Femur (tissue), 1 donor: ENCODE measurements at places on chromosomes 4 and X.
A peak's percentile ranks its signal among the peaks of the same experiment; 100 is the strongest.

DNA sequence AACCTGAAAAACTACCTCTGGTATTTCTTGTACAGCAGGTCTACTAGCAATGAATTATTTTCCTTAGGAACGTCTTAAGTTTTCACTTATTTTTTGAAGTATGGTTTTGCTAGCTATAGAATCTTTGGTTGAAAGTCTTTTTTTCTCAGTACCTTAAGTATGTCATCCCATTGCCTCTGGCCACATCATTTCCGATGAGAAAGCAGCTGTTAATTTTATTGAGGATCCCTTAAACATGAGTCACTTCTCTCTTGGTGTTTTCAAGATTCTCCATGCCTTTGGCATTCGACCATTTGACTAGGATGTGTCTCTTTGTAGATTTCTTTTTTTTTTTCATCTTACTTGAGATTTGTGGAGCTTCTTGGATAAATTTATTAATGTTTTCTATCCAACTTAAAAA lies 803.8 kb upstream of the AMOT start:
- DNase-seq, result no peak

DNA sequence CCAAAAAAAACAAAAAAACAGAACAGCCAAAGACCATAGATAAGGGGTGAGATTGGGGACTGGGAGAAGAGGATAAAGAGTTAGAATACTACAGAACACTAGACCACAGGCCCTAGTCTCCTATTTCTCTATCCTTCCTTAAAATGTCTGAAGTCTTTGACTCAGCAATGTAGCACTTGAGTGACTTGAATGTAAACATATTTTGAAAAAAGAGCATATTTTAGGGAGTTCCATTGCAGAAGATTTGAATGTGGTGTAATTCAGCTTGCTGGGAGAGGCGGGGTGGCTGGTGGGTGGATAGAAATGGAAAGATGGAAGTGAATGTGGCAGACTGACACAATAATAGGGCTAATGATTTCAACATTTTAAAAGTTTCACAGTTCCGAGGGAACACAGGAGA lies 144.9 kb downstream of the CHIC2 start:
- DNase-seq, result no peak

GRCh38 chr4:182111586-182111985 lies 131.6 kb upstream of the TENM3 start:
- DNase-seq, result no peak

- DNase-seq, result no peak
These were observed 195.5 kb downstream of the RELL1 start for GRCh38 chr4:37490391-37491347.

DNA sequence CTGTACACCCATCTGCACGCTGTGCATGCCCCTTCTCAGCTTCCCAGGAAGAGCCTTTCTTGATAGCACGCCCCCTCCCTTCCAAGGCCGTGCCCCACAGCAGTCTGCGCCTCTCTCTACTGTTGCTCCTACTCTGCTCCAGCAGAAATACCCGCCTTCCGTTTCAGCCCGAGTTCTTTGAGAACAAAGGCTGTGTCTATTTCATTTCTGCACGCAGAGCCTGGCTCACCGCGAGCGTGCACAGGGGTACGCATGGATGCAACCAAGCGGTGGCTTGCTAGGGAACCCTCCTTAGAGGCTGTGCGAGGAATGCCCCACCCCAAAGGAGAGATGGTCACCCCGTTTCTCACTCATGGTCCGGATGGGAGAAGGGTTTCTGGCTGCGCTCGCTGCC lies 485 bp downstream of the AADAT start:
- DNase-seq, result peak; percentile 46

- DNase-seq, result peak; percentile 28
These were observed 116.7 kb upstream of the TMEM164 start for GRCh38 chrX:109886122-109886761.

DNA sequence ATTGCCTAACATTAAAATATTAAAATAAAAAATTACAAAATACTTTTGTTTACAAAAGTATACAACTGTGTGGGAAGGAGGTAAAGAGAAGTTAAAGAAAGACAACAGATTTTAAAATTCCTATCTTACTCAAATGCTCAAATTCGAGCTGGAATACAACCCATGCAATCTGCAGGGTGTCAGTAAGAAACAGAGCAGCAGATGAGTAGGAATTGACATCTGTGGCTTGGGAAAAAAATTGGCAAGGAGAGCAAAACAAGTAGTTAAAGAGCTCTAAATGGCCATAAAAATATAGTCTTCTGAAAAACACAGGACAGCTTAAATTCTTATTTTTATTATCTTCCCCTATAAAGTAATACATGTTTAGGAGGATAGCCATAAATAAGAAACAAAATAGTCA lies 1609.0 kb upstream of the AGA start:
- DNase-seq, result no peak

DNA sequence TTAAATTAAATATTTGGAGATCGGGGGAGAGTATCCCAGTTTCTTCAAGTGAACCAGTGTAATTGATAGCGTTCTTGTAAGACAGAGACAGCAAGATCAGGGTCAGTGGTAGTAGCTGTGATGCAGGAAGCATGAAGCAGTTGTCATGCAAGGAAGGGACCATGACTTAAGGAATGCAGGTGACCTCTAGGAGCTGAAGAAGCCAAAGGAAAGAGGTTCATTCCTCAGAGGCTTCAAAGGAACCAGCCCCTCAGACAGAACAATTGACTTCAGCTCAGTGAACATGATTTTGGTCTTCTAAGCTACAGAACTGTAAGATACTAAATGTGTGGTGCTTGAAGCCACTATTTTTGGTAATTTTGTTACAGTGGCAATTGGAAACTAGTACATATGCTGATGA lies 51.6 kb downstream of the GLRB start:
- no peak for DNase-seq

GRCh38 chr4:107951551-107951950 lies 20.2 kb downstream of the CYP2U1 start:
- no peak for DNase-seq

- no peak for DNase-seq
These were observed 19.0 kb upstream of the GLUD2 start for GRCh38 chrX:121028419-121028818.

GRCh38 chr4:36237366-36238313 lies 6.7 kb downstream of the ARAP2 start:
- no peak for DNase-seq

DNA sequence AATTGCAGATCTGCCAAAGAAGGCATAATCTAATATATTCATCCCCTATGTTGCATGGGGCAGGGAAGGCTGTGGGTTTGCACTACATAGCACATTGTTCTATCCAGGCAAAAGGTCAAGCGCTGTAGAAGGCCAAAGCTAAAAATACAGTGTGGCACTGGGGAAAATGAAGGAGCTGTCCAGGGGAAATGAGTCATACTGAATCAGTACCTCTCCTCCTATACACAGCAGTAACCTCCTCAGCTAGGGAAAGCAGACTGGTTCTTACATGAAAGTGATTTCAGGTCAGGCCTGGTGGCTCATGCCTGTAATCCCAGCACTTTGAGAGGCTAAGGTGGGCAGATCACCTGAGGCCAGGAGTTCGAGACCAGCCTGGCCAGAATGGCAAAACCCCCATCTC lies 31.0 kb upstream of the SLC25A4 start:
- peak; percentile 64 for DNase-seq

- no peak for DNase-seq
These were observed 1083.5 kb downstream of the PCDH7 start for GRCh38 chr4:31803526-31804195.

- DNase-seq, result no peak
These were observed 3.4 kb downstream of the CLCN4 start for GRCh38 chrX:10160211-10160610.

DNA sequence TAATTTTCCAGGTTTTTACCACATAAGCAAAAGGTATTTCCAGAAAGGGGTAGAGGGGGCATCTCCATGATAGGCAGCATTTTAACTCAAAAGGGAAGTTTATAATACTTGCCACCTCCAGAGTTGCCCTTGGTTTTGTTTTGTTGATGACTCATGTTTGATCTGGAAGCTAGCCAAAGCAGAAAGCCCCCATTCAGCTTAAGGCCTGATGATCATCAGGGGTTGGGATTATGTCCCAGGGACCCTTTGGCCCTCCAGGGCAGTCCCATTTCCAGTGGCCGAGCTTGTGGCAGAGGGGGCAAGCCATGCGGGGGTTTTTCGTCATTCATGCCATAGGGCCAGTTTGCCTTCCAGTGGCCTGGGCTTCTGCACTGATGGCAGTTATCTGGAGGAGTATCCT lies 143.0 kb upstream of the PLAC1 start:
- DNase-seq, result no peak

- DNase-seq, result no peak
These were observed 120.6 kb upstream of the MBNL3 start for GRCh38 chrX:132609362-132609848.

DNA sequence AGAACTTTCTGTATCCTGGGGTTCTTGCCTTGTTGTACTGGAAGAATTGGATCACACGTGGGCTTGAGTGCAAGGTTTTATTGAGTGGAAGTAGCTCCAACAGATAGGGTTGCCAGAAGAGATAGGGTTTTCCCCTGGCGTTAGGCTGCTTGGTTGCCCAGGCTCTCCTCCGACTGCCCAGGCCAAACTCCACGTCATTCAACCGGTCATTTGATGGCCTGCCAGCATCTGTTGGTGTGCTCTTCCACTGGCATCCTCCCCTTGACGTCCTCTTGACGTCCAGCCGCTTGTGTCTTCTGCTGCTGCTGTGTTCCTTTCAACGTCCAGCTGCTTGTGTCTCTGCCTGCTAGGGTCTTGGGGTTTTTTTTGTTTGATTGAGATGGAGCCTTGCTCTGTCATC lies 340.3 kb upstream of the ZCCHC13 start:
- DNase-seq, result no peak

DNA sequence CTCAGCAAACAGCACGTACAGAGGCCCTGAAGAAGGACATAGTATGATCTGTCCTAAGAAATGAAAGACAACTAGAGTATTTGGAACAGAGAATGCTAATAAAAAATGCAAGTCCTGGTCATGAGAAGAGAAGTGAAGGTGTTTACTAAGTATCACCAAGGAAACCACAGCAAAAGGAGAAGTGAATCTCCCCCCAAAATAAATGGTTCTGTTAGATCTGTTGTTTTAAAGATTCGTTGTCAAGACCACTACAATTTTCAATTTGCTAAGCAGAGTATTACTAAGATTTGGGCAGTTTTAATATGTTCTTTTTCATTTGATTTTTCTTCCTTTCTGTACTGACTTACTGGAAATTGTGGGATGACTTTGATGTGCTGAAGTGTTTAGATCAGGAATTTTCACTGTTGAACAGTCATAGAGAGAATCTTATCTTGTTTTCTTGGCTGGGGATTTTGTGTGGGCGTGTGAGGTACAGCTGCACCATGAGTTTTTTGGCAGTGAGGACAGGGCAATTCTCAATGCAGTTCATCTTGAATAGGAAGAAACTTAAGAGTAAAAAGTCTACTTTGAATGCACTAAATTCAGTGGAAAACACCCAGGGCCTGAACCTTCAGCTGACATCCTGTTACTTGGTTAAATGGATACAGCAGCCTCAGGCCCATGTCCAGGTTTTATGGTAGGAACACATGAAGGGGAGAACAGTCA lies 132.2 kb downstream of the STIM2 start:
- DNase-seq, result peak; percentile 55

DNA sequence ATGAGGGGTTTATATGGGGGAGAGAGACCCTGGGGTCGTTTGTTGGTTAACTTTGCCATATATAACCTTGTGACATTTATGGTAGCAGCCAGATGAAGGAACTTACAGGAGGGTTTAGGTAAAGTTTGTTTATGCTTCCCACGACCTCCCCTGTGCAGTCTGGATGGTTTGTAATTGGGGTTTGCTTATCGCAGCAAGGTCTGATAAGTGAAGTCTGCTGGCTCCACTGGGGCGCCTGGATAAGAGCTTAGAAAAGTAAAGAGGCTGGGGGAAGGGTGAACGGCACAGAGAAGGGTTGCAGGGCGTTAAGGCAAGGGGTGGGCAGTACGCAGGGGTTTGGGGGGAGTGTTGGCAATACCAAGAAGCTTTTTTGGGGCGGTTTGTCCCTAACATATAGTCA lies 98.7 kb downstream of the KDM6A start:
- no peak for DNase-seq

DNA sequence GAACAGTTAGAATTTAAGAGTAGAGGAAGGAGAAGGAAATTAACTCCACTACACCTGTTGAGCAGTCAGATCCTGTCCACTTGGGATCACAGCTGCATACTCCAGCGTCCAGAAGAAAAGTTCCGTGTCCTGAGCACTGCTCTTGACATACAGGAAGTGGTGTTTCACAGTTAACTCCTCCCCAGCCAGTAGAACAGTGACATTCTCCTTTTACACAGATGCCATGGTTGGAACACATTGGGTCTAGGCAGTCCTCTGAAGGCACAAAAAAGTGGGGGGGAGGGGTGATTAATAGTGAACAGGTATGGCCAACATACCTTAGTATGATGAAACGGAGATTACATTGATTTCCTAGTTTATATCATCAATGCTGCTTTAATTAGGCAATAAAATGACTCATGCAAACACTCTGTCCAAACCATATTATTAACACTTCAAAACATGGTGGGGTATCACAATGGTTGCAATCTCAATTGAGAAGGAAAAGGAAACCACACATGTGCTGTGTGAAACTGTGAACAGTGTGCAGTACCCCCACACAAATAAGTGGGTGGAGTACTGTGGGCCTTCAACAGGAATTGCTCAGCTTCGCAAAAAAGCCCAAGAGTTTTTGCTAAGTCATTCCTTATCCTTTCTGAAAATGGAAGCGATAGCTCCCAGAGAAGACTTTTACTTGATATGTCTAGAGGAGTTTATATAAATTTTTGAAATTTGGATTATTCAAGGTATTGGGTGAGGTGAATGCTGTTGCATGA lies 295.6 kb downstream of the SH2D1A start:
- no peak for DNase-seq

DNA sequence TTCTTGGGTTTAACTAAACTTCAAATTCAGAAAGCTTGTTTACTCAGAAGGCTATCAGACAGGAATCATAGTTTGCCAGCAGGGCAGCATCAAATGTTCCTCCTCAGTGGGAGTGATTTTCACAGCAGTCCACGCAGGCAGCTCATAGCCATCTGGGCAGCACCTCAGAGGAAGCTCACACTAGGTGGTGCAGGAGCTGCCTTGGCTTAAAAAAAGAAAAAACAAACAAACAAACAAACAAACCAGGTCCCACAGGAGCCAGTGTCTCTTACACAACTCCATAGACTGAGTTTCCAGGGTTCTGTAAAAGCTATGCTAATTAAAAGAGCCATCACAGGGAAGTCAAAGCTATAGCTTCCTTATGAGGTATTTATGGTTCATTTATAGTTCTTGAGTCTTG lies 10.5 kb upstream of the KLHL5 start:
- no peak for DNase-seq

DNA sequence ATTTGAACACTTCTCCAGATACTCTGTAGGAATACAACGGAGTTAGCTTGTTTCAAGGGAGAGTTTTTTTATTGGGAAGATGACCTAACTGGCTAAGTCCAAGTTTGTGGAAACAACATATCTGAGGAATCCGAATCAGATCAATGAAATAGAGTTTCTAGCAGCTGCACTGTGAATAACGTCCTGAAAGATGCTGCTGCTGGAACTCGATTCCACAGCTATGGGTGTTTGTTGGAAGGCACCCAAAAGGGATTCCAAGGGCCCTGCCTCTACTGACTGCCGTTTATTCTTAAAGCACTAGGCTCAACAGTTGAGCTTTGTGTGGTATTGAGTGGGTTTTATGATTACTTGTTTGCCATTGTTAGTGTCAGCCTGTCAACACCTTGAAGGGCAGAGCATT lies 6.6 kb upstream of the GBA3 start:
- peak; percentile 43 for DNase-seq
